IMR-90 (cell line): ENCODE measurements at places on chromosomes 5 and 9. TPM values are rescaled to one million over a fixed set of nuclear protein-coding genes. Genes with fewer than 3 reads are reported as not detected.
A peak's percentile ranks its signal among the peaks of the same experiment; 100 is the strongest.

DNA sequence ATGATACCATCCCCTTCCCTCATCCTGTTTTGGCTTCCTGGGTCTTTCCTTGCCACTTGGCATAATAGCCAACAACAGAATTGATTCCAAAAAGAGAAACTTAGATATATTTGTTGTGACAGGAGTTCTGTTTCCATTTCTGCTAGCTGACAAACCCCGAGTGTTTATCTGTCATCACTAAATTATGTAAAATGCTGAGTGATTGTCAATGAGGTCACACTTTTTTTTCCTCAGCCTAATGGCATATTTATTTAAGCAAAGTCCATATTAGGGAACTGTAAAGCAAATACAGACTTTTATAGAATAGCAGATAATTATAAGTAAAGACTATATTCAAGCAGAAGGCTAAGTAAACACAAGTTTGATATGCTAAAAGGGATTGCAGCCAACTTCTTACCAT is 64.0 kb downstream of the RGS7BP start:
- H3K27me3 ChIP-seq, result no peaks in the 10 kb centered on the region
- DNase-seq, result no peak
- no peak overlapping the region for H3K27ac ChIP-seq
- H3K36me3 ChIP-seq, result no peaks in the 10 kb centered on the region
- no peak overlapping the region for H3K4me3 ChIP-seq
- no peaks in the 10 kb centered on the region for H3K4me1 ChIP-seq

GAPT gene
- not detected in 2 replicates for total RNA-seq

ARL14EPL gene
- total RNA-seq, result not detected in 2 replicates

DNA sequence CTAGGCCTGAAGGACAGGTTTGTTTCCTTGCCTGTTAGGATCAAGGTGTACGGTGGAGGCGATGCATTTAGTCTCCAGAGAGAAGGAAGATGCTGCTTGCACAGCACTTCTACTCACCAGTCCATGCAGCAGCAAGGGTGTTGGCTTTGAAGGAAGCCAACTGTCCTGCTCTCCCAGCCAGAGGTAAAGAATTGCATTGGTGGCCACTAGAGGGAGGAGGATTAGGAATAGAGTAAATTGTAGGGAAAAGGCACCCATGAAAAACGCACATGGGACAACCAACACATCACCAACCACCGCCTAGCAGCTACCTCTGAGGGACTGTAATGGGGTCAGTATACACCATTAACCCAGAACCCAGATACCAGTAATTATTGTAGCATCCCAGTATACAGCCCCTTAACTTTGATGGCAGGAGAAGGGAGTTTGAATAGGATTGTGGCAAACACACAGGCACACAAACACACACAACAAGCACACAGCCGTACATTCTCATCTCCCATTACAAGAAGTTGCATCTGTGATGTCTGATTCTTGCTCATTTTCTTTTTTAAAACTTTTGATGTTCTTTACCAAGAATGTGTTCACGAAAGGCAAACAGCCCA is 267.7 kb downstream of the ADAMTS6 start:
- H3K4me3 ChIP-seq, result no peak overlapping the region
- peaks cover 3% of the 10 kb centered on the region for H3K4me1 ChIP-seq
- H3K27me3 ChIP-seq, result no peaks in the 10 kb centered on the region
- no peak overlapping the region for H3K27ac ChIP-seq
- H3K36me3 ChIP-seq, result peaks cover 17% of the 10 kb centered on the region

GRM6 gene
- total RNA-seq, result not detected in 2 replicates

- DNase-seq, result no peak
- H3K27ac ChIP-seq, result no peak overlapping the region
- H3K4me1 ChIP-seq, result no peaks in the 10 kb centered on the region
- H3K27me3 ChIP-seq, result no peaks in the 10 kb centered on the region
- no peaks in the 10 kb centered on the region for H3K36me3 ChIP-seq
These were observed 48.2 kb downstream of the OXCT1 start for GRCh38 chr5:41822036-41822435.

C5orf46 gene
- total RNA-seq, result not detected in 2 replicates

C9orf50 gene
- total RNA-seq, result not detected in 2 replicates

GRCh38 chr5:76303921-76304320 is 99.2 kb upstream of the IQGAP2 start:
- no peak overlapping the region for H3K27ac ChIP-seq
- no peak for DNase-seq
- H3K4me1 ChIP-seq, result no peaks in the 10 kb centered on the region

- H3K27ac ChIP-seq, result no peak overlapping the region
- no peaks in the 10 kb centered on the region for H3K36me3 ChIP-seq
- H3K4me1 ChIP-seq, result no peaks in the 10 kb centered on the region
- H3K27me3 ChIP-seq, result peaks cover 2% of the 10 kb centered on the region
- no peak overlapping the region for H3K4me3 ChIP-seq
These were observed 31.1 kb upstream of the ANKRD18A start for GRCh38 chr9:38651400-38652042.

DNA sequence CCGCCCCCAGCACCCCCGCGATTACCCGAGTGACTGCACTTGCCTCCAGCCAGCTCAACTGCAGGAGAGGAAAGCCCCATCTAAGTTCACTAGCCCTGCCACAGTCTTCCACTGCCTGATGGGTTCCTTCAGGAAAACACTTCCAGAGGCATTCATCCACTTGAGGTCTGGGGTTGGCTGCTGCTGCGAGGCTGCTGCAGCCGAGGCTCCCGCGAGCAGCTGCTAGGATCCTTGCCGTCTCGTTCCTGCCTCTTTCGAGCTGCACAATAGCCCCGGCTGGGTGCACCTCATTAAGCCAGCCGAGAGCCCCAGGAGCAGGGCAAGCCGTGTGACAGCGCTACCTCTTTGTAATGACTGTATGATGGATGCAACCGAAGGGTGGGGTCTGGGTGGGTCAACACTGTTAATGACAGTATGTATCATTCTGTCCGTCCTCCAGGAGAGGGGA is 24.2 kb upstream of the ELAVL2 start:
- H3K27me3 ChIP-seq, result no peaks in the 10 kb centered on the region
- no peak overlapping the region for H3K27ac ChIP-seq
- no peaks in the 10 kb centered on the region for H3K4me1 ChIP-seq
- no peaks in the 10 kb centered on the region for H3K36me3 ChIP-seq

DNA sequence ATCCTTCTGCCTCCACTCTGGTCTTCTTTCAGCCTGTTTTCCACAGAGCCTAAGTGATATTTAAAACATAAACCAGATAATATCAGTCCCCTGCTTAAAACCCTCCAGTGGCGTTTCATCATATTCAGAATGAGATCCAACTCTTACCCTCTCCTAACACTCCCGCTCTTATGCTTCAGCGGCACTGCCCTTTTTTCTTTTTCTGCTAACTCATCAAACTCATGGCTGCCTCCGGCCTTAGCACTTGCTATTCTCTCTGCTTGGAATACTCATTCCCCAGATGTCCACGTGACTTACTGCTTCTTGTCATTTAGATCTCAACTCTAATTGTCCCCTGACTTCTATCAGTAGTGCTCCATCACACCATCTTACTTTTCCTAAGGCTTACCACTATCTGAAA is 73.6 kb downstream of the PIP5K1B start:
- H3K4me3 ChIP-seq, result no peak overlapping the region
- no peak for DNase-seq
- H3K27me3 ChIP-seq, result no peaks in the 10 kb centered on the region

GRCh38 chr5:142506046-142506445 is 179.8 kb downstream of the FGF1 start:
- H3K4me1 ChIP-seq, result no peaks in the 10 kb centered on the region; the same call in 1 of the 2 replicates
- H3K4me3 ChIP-seq, result no peak overlapping the region
- H3K36me3 ChIP-seq, result no peaks in the 10 kb centered on the region
- peak; percentile 57 for DNase-seq
- H3K27me3 ChIP-seq, result no peaks in the 10 kb centered on the region
- H3K27ac ChIP-seq, result no peak overlapping the region

DNA sequence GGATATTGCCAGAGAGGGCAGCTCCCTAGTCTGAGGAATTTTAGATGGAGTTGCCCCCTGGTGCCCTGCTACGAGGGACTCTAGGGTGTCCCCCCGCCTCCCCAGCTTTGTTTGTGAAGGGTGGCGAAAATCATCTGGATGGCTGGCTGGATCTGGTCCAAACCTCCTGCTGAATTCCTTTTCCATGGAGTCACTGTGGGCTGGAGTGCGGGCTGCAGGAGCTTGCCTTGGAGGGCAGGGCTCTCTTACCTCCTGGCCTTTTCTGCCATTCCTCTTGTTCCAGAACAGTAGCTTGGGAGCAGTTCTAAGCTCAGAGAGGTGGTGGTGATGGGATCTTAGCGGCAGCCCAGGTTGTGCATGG is 2.1 kb downstream of the SYNPO start:
- DNase-seq, result peak; percentile 88
- no peaks in the 10 kb centered on the region for H3K27me3 ChIP-seq
- H3K27ac ChIP-seq, result peak overlapping the region; percentile 90
- H3K36me3 ChIP-seq, result peaks cover 3% of the 10 kb centered on the region
- H3K4me3 ChIP-seq, result peak overlapping the region; percentile 50

TPPP gene
- total RNA-seq, result under 0.01 TPM in 2 replicates

DNA sequence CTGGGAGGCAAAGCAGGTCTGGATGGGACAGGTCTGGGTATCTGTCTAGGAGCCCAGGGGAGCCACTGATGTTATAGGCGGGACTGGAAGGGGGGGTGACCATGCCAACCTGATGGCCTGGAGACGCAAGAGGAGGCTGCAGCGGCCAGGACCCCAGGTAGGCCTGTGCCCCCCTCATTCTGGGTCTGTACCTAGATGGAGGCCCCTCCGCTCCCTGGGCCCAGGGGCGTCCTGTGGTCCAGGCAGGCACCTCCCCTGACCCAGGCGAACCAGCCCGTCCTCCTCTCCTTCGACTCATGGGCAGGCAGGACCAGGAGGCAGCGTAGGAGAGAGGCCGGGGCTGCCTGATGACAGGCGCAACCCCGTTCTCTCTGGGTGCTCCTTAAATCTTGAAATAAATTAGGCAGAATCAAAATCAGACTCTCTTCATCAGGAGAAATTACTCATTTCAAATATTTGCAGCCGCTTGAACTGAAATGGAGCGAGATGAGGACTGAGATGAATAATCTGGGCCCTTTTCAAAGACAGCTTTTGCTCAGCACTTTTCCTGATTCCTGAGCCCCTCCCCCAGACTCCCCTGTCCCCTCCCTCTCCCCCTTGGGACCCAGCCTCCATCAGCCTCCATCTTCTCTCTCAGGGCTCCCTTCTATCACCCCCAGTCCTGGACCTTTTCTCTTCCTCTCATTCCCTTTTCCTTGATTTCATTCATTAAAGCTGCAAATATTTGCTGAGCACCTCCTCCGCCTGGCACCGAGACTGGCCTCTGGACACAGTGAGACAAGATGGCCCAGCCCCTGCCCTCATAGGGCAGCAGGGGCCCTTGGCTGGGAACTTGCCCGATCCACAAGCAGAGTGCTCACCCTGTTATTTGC is 46.8 kb upstream of the IER5L start:
- no peak overlapping the region for H3K27ac ChIP-seq
- H3K36me3 ChIP-seq, result no peaks in the 10 kb centered on the region
- DNase-seq, result no peak

SPARC gene
- 1,186 and 1,450 TPM in 2 replicates for total RNA-seq

FBXO4 gene
- total RNA-seq, result 4.1 and 8.3 TPM in 2 replicates

DNA sequence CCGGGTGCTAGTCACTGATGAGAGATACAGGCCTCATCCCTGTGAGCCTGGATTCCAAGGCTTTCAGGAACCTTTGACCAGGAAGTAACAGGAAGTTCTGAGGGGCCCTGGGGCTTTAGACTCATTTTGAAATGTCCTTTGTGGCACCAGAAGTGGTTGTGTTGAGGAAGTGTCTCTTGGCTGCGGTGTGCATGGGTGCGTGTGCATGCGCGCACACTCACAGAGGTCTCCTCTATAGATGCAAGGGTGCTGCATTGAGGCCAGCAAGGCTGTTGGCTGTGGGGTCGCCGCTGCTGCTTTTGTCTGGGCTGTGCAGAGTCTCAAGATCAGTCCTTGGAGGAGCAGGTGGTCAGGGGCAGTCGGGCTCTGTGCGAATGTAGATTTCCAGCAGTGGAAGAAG is 7.6 kb downstream of the RAB24 start:
- no peak for DNase-seq
- no peak overlapping the region for H3K27ac ChIP-seq
- H3K4me3 ChIP-seq, result no peak overlapping the region
- no peaks in the 10 kb centered on the region for H3K27me3 ChIP-seq

DNA sequence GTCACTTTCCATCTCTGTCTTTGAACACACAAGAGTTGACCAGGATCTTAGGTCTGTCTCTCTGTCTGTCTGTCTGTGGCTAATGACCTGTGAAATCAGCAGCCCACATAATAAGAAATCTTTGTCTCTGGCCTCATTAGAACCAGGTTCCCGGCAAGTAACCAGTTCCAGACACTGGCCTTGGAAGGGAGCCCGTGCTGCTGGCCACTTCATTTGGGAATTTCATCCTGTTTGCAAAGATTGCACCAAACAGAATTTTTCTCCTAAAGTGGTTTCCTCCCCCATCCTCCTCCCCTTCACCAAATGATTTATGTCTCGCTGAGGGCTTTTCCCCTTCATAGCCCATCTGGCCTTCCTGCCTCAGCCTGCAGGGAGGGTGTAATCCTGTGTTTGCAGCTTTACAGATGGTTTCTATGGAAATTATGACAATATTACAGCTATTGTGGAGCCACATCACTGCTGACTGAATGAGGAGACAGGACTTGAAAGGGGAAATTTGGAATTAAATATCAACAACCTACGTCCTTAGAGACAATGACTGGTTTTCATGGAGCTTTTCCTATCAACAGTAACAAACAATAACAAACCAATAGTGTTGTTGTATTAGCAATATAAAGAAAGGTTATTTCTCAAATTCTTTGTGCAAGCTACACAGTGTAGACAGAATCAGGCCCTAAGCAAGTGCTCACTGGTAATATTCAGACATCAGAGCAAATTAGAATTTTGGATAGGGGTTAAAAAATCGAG is 25.7 kb downstream of the DPYSL3 start:
- no peak overlapping the region for H3K4me3 ChIP-seq
- H3K27ac ChIP-seq, result peak overlapping the region; percentile 50; the same call in 1 of the 2 replicates
- no peaks in the 10 kb centered on the region for H3K36me3 ChIP-seq
- peak; percentile 96 for DNase-seq

- no peak overlapping the region for H3K27ac ChIP-seq
- no peak overlapping the region for H3K4me3 ChIP-seq
- H3K27me3 ChIP-seq, result no peaks in the 10 kb centered on the region
- no peaks in the 10 kb centered on the region for H3K36me3 ChIP-seq
- peak; percentile 12 for DNase-seq
These were observed 142.5 kb downstream of the DENND1A start for GRCh38 chr9:123787416-123787815.

ANKRD31 gene
- total RNA-seq, result under 0.01 TPM in 2 replicates
